HCT116 (cell line): ENCODE measurements at places on chromosomes 11 and 22. TPM values are rescaled to one million over a fixed set of nuclear protein-coding genes. Genes with fewer than 3 reads are reported as not detected.

The OR8G5 gene
- total RNA-seq, result not detected

The CNGA4 gene
- total RNA-seq, result 0.27 TPM

The AQP11 gene
- total RNA-seq, result 0.20 TPM

The OLFML1 gene
- not detected for total RNA-seq

The ADAMTS15 gene
- 0.44 TPM for total RNA-seq

The CADM1 gene
- total RNA-seq, result 0.79 TPM

The RCOR2 gene
- total RNA-seq, result 10.8 TPM

The OR51B4 gene
- total RNA-seq, result 43.7 TPM

The OR4X1 gene
- not detected for total RNA-seq

The BTBD18 gene
- total RNA-seq, result not detected

The VWCE gene
- total RNA-seq, result 2.5 TPM

The GPR83 gene
- 0.39 TPM for total RNA-seq

DNA sequence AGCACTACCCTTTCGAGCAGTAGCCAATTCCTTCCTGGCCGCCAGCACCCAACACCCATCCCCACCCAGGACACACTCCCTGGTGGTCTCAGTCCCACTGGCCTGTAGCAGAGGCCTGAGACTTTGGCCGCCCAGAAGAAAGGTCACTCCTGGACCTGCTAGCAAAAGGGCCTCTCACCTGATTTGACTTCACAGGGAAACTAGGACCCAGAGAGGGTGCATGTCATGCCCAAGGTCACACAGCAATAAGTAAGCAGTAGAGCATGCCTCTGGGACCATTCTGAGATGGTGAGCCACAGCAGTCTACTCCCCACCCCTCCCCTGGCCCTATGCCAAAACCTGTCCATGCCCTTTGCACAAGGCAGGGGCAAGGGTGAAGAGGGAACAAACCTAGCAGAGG, 7.3 kb downstream of the ARRB1 start:
- no peak for DNase-seq

GRCh38 chr22:41898645-41899044, 16.2 kb downstream of the SHISA8 start:
- DNase-seq, result no peak

DNA sequence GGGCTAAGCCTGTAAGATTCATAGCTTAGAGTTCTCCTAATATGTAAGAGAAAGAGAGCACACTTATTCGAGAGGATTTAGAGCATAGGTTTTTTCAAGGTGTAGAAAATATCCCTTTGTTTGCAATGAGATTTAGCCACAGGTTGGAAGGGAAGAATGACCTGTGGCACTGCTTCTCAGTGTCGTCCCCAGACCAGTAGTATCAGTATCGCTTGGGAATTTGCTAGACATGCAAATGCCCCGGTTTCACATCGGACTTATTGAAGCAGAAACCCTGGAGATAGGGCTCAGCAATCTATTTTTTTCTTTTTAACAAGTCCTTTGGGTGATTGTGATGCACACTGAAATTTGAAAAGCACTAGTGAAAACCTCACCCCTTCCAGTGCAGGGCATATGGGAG, 362.6 kb upstream of the C11orf87 start:
- no peak for DNase-seq

GRCh38 chr11:113249491-113249763, 65.0 kb upstream of the TTC12 start:
- no peak for DNase-seq

- no peak for DNase-seq
Measured at GRCh38 chr11:59559886-59560285, 48.5 kb downstream of the OR4D9 start.

GRCh38 chr22:48843640-48844039, 984.0 kb downstream of the BRD1 start:
- no peak for DNase-seq

GRCh38 chr11:118172356-118172755, 4.1 kb downstream of the SCN2B start:
- DNase-seq, result no peak

GRCh38 chr11:125967515-125967914, 21.7 kb downstream of the VSIG10L2 start:
- DNase-seq, result no peak

DNA sequence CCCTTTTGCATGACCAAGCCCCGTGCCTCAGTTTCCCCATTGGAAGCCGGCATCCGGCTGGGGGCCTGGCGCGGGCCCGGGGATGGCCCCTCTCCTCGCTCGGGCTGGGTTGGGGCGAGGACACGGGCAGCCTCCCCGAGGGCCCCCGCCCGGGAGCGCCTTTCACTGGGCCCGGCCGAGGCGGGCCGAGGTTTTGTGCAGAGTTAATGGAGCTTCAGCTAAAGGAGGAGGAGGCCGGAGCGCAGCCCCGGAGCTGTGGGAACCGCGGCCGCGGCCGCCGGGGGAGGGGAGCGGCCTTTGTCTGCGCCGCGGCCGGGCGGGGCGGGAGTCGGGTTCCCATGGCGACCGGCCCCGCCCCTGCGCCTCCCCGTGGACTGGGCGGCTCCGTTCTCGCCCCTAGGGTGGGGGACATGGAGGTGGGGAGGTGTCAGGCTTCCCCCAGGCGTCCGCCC, 1.4 kb upstream of the MAPK11 start:
- no peak for DNase-seq

- DNase-seq, result no peak
Measured at GRCh38 chr11:5674391-5674790, 10.5 kb downstream of the TRIM5 start.

DNA sequence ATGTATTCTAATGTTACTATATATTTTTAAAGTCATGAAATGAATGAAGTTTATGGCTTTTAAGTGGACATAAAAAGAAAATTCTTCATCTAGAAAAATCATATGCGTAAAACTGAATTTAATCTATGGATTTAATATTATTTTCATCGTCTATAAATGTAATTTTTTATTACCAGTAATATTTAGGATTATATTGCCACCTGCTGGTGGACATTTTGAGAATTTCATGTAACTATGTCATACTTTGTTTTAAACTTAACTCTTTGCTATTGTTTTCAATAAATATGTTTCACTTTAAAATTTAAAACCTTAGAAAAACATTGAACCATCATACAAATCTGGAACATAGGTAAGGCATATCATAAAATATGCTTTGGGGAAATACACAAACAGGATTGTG, 66.5 kb upstream of the CEP126 start:
- DNase-seq, result no peak

GRCh38 chr11:125916683-125917347, 12.5 kb downstream of the DDX25 start:
- DNase-seq, result no peak

- DNase-seq, result no peak
Measured at GRCh38 chr11:8805296-8805695, 105.7 kb upstream of the AKIP1 start.

DNA sequence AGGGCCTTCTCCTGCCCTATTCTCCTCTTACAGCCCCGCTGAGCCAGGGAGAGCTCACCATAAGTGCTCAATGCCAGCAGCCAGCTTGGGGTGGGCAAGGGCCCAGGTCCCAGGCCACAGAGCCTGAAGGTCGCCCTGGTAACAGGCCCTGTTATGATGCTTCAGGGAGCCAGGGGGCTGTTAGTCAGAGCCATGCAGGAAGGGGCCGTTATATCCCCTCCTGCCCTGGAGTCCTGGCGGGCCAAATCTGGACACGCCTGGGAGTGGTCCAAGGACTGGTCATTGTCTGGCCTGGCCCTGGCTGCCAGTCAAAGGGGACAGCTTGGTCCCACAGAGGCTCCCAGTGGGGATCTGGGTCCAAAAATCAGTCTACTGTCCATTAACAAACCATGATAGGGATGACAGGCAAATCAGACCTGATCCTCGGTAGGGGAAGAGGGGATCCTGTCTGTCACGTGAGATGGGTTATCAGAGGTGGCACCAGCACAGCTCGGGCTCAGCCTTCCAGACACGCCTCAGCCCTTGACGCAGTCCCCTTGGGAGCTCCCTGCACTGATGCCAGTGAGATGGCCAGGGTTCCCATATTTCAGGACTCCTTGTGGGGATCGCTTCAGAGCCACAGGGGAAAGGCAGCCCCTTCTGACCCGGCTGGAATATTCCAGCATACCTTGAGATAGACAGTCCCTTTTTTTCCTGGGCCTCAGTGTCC, 55.9 kb downstream of the LRRC32 start:
- no peak for DNase-seq

- DNase-seq, result no peak
Measured at GRCh38 chr11:63564056-63564774, 1.0 kb upstream of the PLAAT2 start.

DNA sequence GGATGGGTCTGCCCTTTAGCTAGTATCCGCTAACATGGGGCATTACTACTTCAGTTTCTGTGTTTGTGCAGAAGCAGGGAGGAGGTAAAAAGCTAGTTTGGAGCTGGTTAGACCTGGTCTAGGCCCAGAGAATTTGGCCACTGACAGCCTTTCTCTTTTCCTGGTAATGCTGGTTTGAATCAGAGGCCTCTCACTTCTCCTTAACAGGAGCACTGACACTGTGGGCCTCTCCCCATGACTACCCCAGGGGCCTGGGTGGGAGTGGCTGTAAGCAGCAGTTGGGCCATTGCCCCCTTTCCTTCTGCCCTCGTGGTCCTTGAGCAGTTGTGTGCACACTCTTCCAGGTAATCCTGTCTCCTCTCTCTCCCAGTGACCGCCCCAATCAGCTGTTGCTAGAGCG, 8.5 kb upstream of the SLC25A18 start:
- no peak for DNase-seq

- DNase-seq, result no peak
Measured at GRCh38 chr11:105610871-105611571, 1.1 kb downstream of the GRIA4 start.
